ENCODE measurements at places on chromosomes 3 and 15. TPM values are rescaled to one million over a fixed set of nuclear protein-coding genes. Genes with fewer than 3 reads are reported as not detected.

Gene USP50
- total RNA-seq = not detected

Gene CFAP92
- total RNA-seq = not detected

Gene SLC12A1
- total RNA-seq = not detected

Gene TGM5
- not detected for total RNA-seq

Gene AEN
- 79.7 TPM for total RNA-seq

Gene BCL2A1
- 18.4 TPM for total RNA-seq

Measured in A549 treated with CpdA at 1 μM for 4 hours (cell line).